IPS DF 6.9 (cell line): ENCODE measurements at places on chromosomes 11 and 22.
A peak's percentile ranks its signal among the peaks of the same experiment; 100 is the strongest.

DNA sequence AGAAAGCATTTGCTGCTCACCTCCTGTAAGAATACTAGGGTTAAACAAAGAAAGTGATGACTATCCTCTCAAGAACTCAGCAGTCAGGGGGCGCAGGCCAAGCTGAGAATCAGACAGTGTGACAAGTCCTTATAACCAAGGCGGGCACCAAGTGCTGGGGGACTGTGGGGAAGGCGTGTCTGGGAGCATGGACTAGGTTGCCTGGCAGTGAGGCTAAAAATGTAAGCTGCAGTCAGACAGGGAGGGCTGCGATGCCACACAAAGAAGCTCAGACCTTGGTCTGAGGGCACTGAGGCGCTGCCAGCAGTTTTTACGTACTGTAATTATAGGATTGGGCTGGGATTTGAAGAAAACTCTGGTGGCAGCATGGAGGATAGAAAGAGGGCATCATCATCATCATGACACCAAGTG is 73.7 kb downstream of the FLI1 start:
- no peak for DNase-seq

- no peak for DNase-seq
Observed at GRCh38 chr11:115306689-115307088, 197.5 kb downstream of the CADM1 start.

- no peak for DNase-seq
Observed at GRCh38 chr11:67648140-67648795, 2.3 kb downstream of the ACY3 start.

DNA sequence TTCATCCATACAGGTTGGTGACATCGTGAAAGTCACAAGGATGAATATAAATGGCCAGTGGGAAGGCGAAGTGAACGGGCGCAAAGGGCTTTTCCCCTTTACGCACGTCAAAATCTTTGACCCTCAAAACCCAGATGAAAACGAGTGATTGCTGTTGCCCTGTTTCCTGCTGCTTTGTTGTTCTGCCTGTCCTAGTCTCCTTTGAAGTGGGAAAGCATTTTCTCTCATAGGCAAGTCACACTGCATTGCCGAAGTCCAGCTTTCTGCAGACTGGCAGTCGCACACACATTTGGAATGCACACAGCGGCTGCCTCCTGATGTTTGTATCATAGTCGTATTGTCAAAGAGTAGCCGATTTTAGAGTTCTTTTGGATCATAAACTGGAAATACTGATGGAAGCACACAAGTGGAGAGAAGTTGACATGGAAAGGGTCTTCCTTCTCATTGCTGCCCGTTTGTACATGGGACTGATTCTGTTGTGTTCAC is 17.3 kb upstream of the AIFM3 start:
- DNase-seq: no peak

- DNase-seq: no peak
Observed at GRCh38 chr11:46345131-46345597, 2.1 kb upstream of the DGKZ start.

DNA sequence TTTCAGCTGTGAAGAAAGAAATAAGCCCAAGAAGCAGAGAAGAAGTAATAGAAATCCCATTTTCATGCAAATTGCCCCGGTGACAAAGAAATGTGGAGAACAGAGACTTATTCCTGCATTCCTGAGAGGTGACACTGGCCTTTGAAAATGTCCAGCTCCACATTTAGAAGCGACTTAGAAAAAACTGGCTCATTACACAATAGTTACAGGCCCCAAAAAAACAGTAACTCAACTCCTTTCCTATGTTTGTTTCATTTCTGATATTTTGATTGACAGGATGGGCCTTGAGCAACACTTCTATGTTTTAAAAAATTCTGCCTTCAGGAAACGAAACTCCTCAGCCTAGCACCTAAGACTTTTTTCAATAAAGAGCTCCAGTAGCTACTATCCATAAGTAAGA is 726.9 kb upstream of the TENM4 start:
- DNase-seq: no peak

GRCh38 chr11:95688501-95689222 is 100.9 kb downstream of the FAM76B start:
- no peak for DNase-seq

DNA sequence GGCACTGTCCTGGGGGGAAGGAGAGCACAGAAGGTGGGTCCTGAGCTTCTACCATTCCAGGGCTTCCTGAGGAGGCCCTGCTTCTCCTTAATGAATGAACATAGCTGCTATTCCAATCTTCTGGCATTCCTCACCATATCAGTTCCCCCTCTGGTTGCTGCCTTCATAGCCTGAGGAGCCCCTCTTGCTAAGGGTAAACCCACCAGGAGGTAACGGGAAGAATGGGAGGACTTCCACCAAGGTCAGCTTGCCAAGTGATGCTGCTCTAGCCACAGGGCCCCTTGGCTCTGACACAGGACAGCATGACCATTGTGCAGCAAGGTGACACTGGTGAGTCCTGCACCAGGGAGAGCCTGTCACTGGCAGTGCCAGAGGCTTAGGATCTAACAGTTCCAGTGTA is 1022.5 kb downstream of the TBC1D22A start:
- no peak for DNase-seq

DNA sequence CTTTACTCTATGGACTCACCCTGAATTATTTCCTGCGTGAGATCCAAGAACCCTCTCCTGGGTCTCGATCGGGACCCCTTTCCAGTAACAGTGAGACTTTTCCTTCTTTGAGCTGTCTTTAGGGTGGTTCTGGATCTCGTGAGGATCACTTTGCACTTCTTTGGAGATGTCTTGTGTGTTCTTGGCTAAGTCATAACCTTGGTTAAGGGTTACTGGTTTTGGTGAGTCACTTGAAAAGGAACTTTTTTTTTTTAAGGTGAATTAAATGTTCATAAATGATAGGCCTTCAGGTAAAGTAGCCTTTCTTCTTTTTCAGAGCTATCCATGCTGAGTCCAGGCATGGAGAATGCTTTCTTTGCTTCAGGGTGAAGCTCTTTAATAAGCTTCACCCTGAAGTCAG is 19.4 kb upstream of the GSTP1 start:
- DNase-seq: no peak

GRCh38 chr11:3840004-3840869 is 522 bp downstream of the RHOG start:
- no peak for DNase-seq

DNA sequence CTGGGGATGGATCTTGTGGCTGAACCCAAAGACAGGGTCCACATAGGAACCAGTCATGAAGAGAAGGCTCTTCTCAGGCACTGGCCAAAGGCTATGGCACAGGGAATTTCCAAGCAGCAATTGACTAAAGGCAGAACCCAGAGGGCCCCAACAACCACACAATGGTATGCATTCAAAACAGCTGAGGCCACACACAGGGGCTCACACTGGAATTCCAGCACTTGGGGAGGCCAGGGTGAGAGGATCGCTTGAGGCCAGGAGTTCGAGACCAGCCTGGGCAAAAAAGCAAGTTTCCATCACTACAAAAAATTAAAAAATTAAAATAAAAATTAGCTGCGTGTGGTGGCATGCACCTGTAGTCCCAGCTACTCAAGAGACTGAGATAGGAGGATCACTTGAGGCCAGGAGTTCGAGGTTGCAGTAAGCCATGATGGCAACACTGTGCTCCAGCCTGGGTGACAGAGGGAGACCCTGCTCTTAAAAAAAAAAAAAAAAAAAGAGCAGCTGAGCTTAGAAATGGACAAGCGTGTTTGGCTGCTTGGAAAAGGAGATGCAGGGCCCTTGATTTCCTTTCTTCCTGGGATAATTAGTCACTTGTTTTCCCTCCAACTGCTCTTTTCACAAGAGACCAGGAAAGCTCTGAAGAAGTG is 44.6 kb downstream of the MYH9 start:
- DNase-seq: no peak

DNA sequence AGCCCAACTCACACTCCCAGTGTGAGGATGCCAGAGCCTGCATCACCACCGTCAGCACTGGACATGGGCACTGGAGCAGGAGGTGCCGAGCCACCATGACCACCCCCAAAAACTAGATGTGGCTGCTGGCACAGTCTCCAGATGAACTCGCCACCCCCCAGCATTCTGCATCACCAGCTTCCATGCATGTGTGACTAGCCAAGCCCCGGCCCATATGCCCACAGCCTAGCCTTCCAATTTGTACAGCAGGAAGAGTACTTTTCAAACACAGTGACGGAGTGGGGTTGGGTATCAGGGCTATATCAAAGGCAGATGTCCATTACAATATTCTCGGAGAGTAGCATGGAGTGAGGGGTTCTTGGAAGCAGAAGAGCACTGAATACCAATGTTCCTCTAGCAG is 62.9 kb downstream of the SMCO4 start:
- DNase-seq: no peak

- no peak for DNase-seq
Observed at GRCh38 chr11:132052904-132053303, 682.5 kb downstream of the NTM start.

GRCh38 chr22:25702040-25702439 is 39.9 kb upstream of the MYO18B start:
- DNase-seq: no peak

DNA sequence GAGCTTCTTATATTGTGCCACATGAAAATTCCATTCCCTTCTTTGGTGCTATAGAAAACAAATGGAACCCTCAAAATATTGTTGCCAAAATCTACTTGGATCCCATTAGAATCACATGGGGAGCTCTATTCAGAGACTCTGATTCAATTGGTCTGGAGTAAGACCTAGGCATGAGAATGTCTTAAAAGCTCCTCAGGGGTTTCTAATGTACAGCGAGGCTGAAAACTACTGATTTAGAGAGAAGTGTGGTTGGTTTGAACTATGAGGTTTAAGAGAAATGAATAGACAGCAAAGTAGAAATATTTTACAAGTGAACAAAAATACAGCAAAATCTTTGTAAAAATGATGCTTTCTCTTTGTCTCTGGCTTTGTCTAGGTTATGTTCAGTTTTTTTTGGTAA is 514.7 kb downstream of the CNTN5 start:
- DNase-seq: no peak

GRCh38 chr22:42927966-42928365 is 70.9 kb upstream of the ARFGAP3 start:
- no peak for DNase-seq

- no peak for DNase-seq
Observed at GRCh38 chr11:96054870-96055705, 131.2 kb upstream of the MTMR2 start.

- DNase-seq: no peak
Observed at GRCh38 chr11:117180020-117180419, 1.5 kb downstream of the SIDT2 start.

- DNase-seq: no peak
Observed at GRCh38 chr11:63599211-63600122, 14.8 kb downstream of the PLAAT3 start.

GRCh38 chr11:92386577-92386976 is 162.0 kb downstream of the FAT3 start:
- no peak for DNase-seq

DNA sequence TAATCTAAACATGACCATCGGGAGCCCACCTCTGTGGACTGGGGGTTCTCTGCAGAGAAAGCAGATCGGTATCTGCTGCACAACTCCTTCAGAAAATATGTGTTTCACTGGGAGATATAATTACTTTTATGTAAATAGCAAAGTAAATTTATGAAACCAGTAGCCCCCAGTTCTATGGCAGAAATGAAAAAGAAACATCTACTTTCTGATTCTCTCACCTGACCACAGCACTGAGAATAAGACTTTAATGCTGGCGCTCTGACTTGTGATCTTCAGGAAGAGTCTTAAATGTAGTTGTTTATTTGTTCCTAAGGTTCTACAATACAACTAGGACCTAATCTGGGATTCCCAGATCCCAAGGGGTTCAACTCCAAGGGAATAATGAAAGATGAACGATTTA is 518.0 kb downstream of the DLG2 start:
- no peak for DNase-seq

- DNase-seq: peak; percentile 98
Observed at GRCh38 chr11:125517116-125517770, 21.2 kb upstream of the FEZ1 start.

DNA sequence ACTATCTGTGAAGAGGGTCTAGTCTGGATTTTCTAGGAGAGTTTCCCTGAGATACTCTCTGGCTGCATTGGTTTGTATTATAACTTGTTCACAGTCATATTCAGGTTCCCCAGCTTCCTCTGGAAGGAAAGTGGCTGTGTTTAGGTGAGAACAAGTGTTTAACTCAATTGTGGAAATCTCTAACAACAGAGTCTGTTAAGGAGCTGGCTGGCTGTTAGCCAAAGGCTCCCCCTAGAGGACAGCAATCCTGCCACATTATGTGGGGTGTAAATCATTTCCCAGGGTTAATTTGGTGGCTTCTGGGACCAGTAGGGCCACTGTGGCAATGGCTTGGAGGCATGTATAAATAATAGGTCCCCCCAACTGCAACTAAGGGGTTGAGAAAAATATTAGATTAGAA is 18.4 kb downstream of the MS4A6E start:
- DNase-seq: no peak

DNA sequence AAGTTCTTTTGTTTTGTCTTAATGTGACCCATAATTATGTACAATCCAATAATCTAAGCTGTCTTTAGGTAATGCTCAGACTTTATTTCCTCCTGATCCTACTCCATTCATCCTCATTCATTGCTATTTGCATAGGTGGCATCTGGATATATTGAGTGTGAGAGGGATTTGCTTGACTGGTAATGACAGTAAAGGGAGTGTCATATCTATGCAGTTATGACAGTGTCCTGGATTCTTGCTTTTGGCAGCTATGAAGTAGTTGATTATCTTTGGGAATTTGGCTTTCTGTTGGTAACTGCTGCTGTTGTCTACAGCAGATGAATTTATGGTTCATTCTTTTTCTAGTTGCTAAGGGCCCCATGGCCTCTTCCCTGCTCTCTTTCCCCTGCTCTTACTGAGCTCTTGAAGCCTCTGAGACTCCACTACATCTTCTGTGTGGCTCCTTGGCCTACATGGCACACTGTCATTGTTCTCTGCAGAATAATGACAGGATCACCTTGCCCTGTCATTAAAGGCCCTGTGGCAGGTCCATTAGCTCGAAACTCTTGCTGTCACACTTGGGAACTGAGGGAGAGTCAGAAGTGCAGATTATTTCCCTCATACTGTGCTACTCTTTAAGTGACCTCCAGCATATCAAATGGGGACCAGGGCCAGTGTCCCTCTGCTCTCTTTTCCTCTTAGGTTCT is 20.1 kb upstream of the ACAT1 start:
- no peak for DNase-seq

DNA sequence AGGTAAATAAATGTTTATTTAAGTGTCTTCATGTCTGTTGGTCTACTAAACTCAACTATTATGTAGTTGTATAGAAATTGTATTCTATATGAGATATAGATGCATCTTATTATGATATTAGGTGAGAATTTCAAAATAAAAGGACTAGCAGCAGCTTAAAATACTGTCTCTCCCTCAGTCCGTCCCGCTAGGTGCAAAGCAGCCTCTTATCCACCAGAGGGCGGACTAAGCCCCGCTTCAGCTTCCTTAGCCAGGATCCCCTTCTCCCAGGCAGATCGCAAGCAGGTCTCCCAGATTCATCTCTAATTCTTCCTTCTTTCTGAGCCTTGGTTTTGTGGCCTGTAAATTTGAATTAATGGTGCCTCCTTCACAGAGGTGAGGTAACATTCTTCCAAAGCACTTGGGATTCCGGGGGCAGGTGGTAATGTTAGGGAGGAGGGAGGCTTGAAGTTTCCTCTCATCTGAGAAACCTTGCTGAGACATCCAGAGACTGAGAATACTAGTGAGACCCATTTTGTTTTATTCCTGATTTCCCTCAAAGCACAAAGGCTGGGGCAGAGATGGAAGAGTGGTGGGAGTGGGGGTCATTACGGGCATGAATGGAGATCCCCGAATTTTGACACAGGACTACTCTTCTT is 13.5 kb upstream of the INSC start:
- peak; percentile 45 for DNase-seq

- DNase-seq: no peak
Observed at GRCh38 chr11:127919206-127920000, 668.0 kb downstream of the ETS1 start.
